Stimulated activated CD8-positive, alpha-beta memory T cell treated with anti-CD3 and anti-CD28 coated beads, Interleukin-2, amount 100 ng/mL, for 1 hour (primary cell): ENCODE measurements at places on chromosomes 11 and 22.

DNA sequence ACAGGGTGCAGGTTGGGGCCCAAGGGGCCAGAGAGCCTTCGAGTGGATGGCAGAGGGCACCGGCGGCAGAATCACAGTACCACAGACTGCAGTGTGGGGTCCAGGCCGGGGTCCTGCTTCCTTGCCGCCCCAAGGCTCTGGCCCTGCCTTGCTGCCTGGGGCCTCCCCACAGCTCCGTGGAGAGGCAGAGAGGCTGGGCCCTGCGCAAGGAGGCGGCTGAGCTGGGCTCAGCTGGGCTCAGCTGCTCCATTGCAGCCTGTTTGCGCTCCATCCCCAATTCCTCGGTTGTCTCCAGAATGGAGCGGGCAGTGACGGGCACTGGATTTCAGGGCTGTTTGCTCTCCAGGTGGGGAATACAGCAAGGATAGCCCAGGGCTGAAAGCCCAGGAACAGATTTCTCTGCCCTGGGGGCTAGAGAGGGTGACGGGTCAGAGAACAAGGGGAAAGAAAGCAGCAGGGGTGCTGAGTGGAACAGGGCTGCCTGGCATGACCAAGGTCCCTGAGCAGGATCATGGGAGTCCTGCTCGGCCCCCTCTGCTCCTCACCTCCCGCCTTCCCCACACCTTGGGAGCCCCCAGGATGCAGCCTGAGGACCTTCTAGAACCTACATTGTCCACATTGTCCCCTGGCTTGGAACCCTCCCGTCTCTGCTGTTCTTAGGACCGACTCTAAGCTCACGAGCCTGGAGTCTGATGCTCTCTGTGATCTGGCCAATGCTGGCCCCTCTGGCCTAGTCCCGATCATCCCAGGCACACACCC, 18.9 kb downstream of the MRGPRG start:
- no peak for DNase-seq

DNA sequence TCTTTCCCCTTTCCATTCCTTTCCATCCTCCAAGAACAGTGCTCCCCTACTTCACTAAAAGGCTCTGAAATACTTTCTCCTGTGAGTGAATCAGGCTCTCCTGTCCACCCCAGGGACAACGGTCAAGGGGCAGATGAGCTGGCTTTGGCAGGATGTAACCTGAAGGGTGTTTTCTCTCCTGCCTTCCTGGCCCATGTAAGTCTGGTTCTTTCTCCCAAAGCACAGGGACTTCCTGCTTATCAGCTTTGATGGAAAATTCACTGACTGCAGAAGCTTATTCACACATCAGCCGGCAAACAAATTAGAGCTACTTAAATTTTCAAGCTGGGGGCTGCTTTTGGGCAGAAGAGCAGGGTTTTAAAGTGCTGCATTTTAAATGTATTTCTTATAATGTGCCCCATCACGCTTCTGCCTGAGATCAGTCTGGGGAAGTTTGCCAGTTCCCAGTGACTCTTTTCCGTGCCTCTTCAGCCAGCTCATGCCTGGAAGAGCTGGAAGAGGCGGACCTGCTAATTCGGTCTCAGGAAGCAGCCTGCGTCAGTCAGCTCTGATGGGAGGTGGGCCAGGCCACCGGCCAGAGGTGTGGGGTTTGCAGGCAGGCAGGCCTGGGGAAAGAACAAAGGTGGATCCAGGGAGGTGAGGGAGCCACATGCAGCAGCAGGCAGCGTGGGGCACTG, 140.4 kb upstream of the TBCEL start:
- no peak for DNase-seq

DNA sequence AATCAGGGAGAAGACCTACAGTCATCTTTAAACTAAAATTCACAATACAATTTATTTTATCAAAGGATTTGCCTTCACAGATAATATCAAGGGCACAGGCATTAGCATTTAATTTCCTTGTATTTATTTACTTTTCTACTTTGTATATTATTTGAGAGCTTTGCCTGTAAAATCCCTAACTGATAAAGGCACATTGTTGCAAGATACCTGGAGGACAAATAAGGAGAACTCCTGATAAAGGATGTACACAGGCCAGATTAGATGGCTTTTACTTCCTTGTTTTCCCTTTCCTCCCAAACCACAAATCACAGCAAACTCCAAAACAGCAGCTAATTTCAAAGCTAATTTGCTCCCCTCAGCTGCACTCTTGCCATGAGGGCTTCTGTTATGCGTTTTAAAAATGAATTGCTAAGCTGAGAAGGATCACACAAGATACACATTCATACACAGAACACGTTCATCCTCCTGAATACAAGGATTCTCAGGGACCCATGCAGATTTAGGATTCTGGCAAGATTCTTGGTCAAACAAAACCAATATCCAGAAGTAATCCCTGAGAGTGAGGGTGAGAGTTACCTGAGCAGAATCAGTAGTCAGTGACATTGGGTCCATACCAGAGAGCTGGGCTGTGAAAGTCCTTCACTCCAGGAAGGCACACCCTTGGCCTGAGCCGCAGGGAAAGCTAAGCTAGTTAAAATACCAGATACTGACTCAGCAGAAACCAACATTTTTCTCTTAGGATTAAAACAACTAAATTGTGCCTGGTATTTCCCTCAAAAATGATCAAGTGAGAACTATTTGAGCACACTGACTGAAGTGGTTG, 100.3 kb upstream of the CLPB start:
- DNase-seq = no peak

DNA sequence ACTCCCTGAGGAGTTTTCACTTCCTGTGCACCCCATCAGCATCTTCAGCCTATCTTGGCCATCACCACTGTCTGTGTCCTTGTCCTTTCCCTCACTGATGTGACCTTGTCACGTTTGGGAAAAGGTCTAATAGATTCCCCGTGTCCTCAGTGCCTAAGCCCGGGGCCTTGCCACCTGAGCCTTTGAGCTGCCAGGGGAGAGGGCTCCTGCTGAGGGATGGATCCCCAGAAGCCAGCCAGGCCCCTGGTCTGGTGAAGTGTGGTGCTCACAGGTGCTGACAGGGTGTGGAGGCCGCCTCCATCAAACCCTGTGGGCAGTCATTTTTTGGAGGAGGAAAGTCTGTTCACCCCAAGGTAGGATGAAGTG, 47.2 kb downstream of the GAB4 start:
- no peak for DNase-seq

DNA sequence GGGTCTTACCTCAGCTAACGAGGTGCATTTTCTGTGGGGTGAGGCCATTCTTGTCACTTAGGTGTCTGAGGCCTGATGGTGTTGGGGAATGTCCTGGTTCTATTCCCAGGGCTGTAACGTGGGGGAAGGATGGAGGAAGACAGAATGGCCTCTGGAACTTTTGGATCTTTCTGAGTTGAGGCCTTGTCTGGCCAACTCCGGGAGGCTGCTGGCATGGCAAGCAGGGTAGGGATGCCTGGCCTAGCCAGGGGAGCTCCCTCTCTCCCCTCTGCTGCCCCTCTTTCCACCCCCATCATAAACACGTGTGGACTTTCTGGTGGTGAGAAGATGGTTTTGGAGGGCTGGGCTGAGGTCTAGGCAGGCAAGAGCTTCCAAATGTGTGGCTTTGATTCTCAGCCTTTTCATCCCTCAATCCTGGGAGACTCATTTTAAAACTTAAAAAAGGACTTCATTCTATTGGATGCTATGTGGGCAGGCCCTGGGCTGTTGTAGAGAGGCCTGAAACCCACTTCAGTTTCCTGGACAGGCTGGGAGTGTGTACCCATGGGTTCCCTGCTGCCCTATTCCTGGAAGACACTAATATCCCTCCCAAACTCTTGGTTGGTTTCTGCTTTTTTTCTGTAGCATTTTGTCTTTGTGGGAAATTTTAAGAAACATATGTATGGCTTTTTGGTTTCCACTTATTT, 30.9 kb downstream of the ZBTB16 start:
- no peak for DNase-seq

DNA sequence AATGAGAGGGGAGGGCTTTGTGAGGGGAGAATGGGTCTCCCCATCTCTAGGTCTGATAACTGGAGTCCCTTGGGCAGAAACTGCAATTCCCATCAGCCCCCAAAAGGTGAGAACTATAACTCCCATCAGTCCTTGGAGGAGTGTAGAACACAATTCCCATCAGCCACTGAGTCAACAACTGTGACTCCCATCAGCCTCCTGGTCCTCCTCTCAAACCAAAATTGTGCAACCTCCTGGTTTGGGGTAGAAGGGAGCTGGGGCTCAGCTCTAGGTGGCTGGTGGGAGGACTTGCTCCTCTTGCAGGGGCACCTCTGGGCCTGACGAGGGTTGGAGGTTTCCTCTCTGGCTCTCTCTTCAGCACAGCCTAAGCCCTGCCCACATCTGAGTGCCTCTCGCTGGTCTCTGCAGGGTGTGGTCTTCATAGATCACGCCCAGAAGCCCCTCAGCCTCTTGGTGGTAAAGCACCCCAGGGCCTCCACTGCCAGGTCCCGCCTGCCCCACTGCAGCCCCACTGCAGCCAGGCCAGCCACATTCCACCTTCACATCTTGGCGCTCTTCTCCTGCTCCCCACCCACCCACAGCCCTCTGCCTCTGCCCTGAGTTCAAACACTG, 18.5 kb downstream of the SLC22A12 start:
- no peak for DNase-seq

GRCh38 chr11:44321059-44321458, 11.1 kb upstream of the ALX4 start:
- no peak for DNase-seq

GRCh38 chr22:46795845-46796565, 33.6 kb downstream of the TBC1D22A start:
- DNase-seq = no peak

DNA sequence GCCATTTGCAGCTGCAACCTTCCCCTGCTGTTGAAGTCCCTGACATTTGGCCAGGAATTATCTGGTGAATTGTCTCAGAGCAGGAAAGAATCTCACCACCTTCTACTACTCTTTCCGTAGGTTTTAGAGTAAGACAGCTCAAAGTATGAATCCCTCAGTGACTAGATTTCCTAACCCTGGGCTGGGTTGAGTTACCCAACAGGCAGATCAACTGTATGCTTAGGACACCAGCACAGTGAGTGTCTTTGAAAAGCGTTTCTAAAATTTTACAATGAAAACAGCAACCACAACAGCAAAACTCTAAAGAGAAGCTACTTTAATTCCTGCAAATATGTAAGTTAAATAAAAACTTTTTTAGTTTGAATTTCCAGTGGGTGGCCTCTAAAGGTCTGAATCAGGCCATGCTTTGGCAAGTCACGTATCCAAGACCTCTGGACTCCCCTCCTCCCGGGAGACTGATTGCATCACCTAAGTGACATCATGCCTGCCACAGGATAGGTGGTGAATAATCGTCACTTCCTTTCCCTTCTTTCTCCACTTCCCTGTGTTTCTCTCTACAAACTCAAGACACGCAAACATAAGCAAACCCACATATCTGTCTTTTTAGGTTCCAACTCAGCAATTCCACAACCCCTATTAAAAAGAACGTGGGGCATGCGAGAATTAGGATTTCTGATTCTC, 7.8 kb downstream of the OR8B12 start:
- no peak for DNase-seq

GRCh38 chr11:96311120-96311568, 31.9 kb downstream of the MAML2 start:
- no peak for DNase-seq

GRCh38 chr11:71185411-71185810, 67.0 kb downstream of the SHANK2 start:
- DNase-seq = no peak

DNA sequence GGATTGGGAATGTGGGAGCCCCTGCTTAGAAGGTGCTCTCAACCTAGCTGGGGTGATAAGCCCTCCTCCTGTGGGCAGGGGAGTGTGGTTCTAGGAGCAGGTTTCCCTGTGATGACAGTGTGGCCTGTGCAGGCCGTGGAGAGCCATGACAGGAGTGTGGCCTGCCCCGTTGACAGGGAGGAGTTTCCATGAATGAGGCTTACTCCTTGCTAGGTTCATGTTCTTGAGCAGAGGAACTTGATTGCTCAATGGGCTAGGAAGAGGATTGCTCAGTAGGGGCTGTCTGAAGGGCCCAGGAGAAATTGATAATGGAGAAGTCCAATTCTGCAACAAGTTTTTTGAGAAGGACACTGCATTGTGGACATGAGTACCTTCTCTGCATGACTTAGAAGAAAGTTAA, 92.0 kb downstream of the PPP6R3 start:
- DNase-seq = no peak

DNA sequence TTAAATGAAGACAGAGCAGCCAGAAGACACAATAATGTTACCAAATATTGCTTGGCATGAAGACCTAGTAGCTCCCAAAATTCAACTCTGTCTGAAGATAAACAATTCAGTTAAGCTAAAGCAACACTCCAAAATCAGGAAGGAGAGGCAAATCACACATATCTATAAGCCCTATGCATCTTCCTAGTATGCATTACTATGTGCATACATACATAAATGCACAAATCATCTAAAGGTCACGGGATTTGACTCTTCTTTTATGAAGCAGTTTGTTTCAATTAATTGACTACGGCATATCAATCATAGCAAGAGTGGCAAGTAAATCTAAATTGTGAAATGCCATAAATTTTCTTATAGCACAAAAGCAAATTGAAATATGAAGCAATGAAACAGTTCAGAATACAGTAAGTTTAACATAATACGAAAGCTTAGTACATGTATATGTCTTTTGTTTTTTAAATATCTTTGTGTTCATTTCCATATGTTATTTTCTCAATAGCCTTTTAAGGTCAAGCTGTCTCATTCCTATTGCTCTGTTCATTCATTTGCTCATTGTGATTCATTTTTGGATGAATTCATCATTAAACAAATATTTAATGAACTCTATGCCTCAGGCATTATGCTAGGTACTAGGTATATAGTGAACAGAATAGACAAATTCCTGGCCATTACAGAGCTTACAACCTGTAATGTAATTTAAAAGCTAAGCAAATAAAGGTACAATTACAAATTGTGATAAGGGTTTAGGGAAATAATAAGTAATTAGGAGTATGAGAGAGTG, 540.5 kb downstream of the DLG2 start:
- DNase-seq = no peak

GRCh38 chr11:92854952-92855351, 114.5 kb upstream of the MTNR1B start:
- no peak for DNase-seq

DNA sequence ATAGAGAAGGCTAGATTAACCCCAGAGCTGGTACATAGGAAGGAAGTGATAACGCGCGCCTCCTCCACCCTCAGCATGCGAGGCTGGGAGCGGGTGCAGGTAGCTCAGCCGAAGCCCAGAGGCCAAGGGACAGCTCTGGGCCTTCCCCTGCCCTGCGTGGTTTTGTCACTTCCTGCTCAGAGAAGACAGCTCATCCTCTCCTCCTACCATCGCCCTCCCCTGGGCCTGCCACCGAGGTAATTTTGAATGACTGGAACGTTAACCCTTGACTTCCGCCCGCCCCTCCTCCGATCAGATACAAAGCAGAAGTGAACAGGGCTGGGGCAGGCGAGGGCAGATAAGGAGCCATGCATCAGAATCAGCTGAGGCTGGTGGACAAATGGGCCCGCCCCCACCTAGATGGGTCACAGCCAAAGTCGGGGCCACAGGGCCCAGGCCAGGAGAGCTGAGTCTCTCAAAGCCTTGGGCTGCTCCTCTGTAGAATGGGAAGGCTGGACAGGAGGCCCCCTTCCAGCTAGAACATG, 1.6 kb downstream of the RAC2 start:
- peak; percentile 82 for DNase-seq

- DNase-seq = no peak
These were observed 663.8 kb upstream of the API5 start for GRCh38 chr11:42647993-42648392.
